ENCODE measurements at places on chromosomes 6 and 20.

DNA sequence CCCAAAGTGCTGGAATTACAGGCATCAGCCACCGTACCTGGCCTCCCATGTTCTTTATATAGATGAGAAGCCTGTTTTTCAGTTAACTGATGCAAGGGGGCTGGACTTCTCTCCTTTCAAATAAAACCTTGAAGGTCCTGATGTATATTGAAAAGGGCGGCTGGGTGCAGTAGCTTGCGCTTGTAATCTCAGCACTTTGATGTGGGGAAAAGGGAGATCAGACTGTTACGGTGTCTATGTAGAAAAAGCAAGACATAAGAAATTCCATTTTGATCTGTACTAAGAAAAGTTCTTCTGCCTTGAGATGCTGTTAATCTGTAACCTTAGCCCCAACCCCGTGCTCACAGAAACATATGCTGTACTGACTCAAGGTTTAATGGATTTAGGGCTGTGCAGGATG lies 16.1 kb upstream of the SAMHD1 start:
- no peak for DNase-seq

GRCh38 chr6:113017353-113017752 lies 670.2 kb downstream of the RFPL4B start:
- no peak for DNase-seq

DNA sequence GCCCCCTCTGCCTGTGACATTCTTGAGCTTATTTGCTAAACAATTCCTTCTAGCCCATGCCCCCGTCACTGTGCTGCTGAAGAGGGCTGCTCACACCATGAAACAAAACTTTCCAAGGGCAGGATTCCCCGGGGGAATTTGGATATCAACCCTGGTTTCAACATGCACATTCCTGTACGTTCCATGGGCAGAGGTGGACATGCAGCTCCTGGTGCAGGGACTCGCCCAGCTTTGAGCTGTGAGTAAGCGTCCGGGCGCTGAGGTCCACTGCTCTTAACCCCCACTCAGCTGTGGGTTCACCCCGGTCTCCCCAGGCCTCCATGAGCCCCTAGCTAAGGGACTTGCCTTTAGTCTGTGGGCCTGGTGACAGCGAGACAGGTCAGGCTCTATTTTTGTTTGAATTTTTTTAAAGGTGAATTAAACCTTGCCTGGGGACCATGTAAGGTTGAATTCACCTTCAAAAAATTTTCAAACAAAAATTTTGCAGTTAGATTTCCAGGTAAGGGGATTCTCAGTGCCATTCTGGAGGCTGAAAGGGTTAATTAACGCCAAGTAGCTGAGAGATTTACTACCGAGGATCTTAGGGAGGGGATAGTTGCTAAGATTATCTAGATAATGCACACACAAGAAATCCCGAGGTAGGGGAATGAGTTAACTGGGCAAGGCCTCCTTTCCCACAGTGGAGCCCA lies 70.3 kb upstream of the SLC22A23 start:
- DNase-seq, result no peak

DNA sequence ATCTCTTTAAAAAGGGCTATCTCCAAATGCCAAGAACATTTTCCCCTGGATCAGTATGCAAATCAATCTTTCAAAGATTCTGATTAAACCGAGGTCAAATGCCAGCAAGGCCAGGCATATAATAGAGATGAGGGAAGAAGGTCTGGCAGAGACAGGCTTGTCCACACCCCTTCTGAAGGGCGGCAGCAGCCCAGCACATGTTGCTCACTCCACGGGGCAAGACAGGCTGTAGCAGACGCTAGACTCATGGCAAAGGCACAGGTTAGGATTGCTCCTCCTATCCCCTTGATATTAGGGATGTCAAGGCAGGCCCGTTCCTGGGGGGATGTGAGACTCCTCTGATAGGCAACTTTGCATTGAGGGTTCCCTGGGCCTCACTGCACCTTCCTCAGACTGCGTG lies 104.7 kb upstream of the RIN2 start:
- DNase-seq, result no peak

GRCh38 chr6:163289447-163289846 lies 125.1 kb upstream of the QKI start:
- no peak for DNase-seq

DNA sequence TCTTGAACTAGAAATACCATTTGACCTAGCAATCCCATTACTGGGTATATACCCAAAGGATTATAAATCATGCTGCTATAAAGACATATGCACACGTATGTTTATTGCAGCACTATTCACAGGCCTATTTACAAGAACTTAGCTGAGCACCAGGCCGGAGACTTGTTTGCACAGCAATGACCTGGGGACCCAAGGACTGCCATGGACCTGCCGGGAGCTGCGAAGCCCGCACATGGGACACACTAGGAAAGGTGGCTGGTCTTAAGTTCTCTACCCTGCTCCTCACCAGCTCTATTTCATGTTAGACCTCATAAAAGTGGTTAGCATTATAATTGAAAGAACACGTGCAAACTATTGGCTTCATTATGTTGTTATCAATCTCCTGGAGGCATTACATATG lies 70.4 kb upstream of the CST7 start:
- no peak for DNase-seq

GRCh38 chr6:46734867-46735719 lies at the start of gene PLA2G7:
PLA2G7 (minus strand) TSS chr6:46735375; CDS start chr6:46722891, 12,484 bp downstream.
- DNase-seq, result no peak

DNA sequence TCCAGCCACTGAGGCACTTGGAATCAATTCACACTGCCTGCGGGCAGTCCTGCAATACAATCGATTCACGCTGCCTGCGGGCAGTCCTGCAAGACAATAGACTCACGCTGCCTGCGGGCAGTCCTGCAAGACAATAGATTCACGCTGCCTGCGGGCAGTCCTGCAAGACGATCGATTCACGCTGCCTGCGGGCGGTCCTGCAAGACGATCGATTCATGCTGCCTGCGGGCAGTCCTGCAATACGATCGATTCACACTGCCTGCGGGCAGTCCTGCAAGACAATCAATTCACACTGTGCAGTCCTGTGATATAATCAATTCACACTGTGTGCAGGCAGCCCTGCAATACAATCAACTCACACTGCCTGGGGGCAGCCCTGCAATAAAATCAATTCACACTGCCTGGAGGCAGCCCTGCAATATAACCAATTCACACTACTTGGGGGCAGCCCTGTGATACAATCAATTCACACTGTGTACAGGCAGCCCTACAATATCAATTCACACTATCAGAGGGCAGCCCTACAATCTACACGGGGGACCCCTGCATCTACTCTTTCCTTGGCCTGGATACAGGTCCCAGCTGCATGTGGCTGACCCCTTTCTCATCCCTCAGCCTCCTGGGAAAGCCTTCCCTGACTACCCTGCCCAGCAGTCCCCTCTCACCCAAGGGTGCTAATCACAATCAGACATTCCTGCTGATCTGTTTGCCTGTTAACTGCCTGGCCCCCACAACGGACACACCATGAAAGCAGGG lies 10.4 kb downstream of the TAF4 start:
- DNase-seq, result no peak

DNA sequence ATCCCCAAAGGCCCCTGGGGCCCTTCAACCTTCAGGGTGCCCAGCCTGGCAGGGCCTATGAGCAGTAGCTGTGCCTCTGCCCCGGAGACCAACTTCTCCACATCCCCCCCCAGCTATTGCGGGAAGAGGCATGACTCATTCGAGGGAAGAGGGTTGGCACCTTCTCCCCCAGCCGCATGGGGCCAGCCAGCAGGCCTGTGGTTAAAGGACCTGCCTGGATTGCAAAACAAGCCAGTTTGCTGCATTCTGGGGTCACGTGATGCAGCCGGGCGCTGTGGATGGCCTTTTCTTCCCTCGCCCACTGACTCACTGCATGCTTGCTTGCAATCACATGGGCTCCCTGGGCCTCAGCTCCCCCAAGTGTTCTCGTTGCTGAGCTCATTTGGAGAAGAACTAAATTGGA lies 182.5 kb downstream of the MAFB start:
- no peak for DNase-seq

DNA sequence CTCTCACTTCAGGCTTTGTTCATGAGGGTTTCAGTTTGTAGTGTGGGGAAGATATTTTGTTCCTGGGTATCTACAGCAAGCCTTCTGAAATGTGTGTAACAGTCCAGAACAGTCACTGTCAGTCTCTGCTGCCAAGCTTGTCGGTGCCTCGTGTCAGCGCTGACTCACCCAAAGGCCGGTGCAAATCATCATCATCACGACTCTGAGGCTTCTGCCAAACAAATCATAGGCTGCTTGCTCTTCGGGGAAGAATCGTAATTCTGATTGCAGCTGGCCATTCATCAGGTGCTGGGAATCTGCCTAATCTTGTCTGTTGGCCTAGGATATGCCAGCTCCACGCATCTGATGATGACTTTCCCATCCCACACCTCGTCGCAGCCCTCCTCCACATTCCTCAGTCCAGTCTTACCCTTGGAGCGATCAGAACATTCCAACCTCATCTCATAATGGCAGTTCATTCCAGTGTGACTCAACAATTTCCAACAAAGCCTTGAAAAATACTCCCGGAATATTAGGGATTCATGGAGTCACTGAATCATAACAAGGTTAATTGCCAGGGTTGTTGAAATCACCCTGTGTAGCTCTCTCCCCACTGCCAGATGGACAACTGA lies 40.9 kb downstream of the ALDH8A1 start:
- no peak for DNase-seq

DNA sequence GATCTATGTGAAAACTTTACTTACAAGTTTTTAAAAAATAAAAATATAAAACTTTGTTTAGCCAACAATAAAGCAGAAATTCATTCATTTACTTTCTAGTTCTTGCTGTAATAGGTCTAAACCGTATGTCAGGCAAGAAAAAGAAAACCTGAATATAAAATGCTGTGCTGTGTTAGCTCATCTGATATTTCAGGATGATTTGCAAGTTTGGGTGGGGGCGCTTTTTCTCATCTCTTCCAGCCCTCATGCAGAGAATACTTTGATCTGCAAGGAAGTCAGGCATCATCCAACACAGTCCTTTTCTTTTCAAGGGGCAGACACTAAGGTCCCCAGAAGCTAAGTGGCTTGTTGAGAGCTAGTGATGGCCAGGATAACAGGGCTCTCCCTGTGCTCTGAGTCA lies 153.2 kb downstream of the TBC1D7 start:
- no peak for DNase-seq

DNA sequence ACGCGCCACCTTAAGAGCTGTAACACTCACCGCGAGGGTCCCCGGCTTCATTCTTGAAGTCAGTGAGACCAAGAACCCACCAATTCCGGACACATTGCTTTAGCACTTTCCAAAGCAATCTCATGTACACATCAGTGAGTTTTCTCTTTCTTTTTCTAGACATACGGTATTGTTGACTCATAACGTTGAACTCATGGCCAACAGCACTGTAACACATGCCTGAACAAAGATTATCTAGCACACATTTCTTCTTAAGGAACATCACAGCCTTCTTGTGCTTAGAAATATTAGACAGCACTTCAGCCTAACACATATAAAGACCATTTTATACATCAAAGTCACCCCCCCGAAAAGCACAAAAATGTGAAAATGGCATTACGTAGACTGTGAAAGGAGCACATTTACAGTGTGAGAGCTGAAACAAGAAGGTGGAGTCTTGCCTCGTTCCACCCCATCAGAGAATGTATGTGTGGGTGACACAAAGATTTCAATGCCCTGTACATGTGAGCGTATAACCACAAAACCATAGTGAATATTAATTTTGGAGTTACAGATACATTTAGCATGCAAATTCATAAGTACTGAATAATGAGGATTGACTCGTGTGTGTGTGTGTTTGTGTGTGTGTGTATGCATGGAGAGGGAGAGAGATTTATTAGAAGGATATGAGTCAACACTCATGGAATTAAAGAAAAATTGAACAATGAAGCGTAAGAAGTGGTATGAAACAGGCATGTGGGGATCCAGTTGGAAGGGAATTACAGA lies 134.1 kb downstream of the FAM83B start:
- no peak for DNase-seq

DNA sequence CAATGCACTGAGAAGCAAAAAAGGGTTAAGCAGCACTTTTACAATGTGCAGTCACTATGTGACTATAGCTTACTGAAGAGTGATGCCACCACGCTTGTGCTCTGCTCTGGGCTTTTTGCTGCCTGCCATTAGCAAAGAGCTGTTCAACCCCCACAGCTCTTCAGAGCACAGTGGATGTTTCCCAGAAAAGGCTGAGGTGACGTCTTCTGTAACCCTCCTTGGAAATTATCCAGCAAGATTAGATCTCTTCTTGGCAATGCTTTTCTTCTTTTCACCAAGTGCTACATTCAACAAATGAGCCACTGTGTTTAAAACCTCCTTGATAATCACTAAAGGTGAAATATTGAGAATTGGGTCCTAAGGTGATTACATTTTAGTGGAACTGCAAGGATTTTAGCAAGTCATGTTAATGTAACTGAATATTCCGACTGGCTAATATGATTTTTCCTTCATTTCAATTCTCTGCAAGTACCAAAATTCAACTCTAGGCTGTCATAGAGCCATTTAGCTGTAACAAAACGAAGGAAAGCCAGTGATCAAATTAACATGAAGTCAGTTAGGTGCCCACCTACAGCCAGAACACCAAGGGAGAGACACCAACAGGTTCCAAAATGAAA lies 34.9 kb downstream of the ELOVL5 start:
- DNase-seq, result no peak

- DNase-seq, result no peak
Observed at GRCh38 chr20:7742479-7742878, 197.8 kb downstream of the HAO1 start.

DNA sequence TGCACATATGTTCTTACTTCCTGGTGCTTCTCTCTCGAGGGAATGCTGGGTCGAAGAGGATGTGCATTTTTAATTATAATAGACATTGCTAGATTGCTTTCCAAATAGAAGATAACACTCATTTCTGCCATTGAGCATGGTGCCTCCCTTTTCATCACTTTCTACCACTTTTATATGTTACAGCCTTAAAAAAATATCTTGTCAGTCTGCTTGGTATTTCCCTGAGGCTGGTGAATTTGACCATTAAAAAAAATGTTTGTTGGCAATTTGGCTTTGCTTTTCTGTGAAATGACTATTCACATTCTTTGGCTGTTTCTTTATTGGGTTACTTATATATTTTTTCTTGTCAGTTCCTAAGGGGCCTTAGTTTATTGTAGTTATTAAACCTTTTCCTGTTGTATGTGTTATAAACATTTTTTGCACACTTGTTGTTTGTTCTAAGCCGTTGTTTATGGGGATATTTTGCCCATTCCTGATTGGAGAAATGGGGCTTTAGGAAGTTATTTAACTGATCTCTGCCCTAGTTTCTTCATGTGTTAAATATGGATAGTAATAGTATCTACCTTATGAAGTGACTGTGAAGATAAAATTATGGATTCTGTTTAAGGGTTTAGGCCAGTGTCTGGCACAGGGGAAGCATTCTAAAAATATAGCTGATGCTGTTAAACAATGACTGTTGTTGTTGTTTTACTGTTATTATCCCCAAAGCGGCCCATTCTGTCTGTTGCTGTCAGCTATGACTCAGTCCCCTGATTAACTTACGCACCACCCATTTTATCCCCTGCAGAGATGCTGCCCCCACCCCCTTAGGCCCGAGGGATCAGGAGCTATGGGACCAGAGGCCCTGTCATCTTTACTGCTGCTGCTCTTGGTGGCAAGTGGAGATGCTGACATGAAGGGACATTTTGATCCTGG lies 3.8 kb downstream of the DDR1 start:
- DNase-seq, result no peak

All from activated CD8-positive, alpha-beta memory T cell treated with anti-CD3 and anti-CD28 coated beads for 48 hours (primary cell).